Breast epithelium (tissue), 4 donors: ENCODE measurements at places on chromosomes 7 and 10. TPM values are rescaled to one million over a fixed set of nuclear protein-coding genes. Genes with fewer than 3 reads are reported as not detected.
A peak's percentile ranks its signal among the peaks of the same experiment; 100 is the strongest.

- H3K27me3 ChIP-seq, result no peaks in the 10 kb centered on the region
- peak overlapping the region; percentile 89 for H3K4me3 ChIP-seq
- no peak for DNase-seq
- no peaks in the 10 kb centered on the region for H3K36me3 ChIP-seq
These were observed 864 bp downstream of the PSTK start for GRCh38 chr10:122981066-122981464.

- H3K27ac ChIP-seq, result no peak overlapping the region
- no peak for DNase-seq
- no peaks in the 10 kb centered on the region for H3K27me3 ChIP-seq
- H3K36me3 ChIP-seq, result no peaks in the 10 kb centered on the region
- H3K4me3 ChIP-seq, result no peak overlapping the region
- no peaks in the 10 kb centered on the region for H3K4me1 ChIP-seq
These were observed 4.8 kb downstream of the UPK3B start for GRCh38 chr7:76514926-76515771.

AMZ1 gene
- 0.88 TPM for total RNA-seq

AKR1C1 gene
- total RNA-seq, result 24.1 TPM

KEL gene
- 4.3 TPM for total RNA-seq

TRIM50 gene
- total RNA-seq, result not detected

SNX8 gene
- 32.3 TPM for total RNA-seq
